ENCODE measurements at places on chromosomes 5 and 9. TPM values are rescaled to one million over a fixed set of nuclear protein-coding genes. Genes with fewer than 3 reads are reported as not detected.

The CCL27 gene
- not detected for total RNA-seq

- H3K27ac ChIP-seq: no peak overlapping the region
- no peak for DNase-seq
- no peaks in the 10 kb centered on the region for H3K36me3 ChIP-seq
- H3K4me1 ChIP-seq: no peaks in the 10 kb centered on the region
Observed at GRCh38 chr5:142474431-142475094, 149.7 kb upstream of the SPRY4 start.

DNA sequence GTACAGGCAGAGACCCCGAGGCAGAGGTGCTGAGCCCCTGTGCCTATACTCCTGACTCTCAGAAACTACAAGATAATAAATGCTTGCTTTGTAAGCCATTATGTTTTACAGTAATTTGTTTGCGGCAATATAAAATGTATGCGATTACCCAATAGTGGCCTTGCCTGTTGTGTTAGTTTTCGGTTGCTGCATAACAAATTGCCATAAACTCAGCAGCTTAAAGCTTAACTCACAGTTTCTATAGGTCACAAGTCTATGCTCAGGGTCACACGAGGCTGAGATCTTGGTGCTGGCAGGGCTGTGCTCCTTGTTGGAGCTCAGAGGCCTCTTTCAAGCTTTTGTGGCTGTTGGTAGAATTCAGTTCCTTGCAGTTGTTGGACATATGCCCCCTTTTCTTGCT lies 114.8 kb downstream of the COL23A1 start:
- H3K27me3 ChIP-seq: no peaks in the 10 kb centered on the region
- H3K36me3 ChIP-seq: no peaks in the 10 kb centered on the region
- no peak overlapping the region for H3K27ac ChIP-seq
- H3K4me3 ChIP-seq: no peak overlapping the region
- no peak for DNase-seq

GRCh38 chr9:127567730-127568617 lies 44.1 kb upstream of the STXBP1 start:
- peak overlapping the region; percentile 74 for H3K4me3 ChIP-seq
- H3K36me3 ChIP-seq: no peaks in the 10 kb centered on the region
- peak overlapping the region; percentile 84 for H3K27ac ChIP-seq
- no peaks in the 10 kb centered on the region for H3K27me3 ChIP-seq
- peaks cover 73% of the 10 kb centered on the region for H3K4me1 ChIP-seq

DNA sequence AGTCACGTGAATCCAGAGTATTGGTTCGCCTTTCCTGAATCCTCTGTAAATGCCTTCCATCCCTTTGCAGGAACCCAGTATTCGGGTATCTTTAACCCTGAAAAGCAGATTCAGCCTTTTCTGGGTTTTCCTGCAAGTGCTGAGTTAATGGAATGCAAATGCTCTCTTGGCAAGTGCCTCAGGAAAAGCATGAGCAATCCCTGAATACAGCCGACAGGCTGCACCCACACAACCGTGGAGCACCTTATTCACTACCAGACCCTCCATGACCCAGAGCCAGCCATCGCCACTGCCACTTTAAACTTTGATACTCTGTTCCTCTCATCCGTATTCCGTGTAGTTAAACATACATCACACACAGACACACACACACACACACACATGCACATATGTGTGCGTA lies 54.4 kb downstream of the ZNF622 start:
- H3K36me3 ChIP-seq: no peaks in the 10 kb centered on the region
- H3K27me3 ChIP-seq: no peaks in the 10 kb centered on the region
- H3K4me3 ChIP-seq: no peak overlapping the region
- H3K27ac ChIP-seq: no peak overlapping the region
- H3K4me1 ChIP-seq: no peaks in the 10 kb centered on the region

DNA sequence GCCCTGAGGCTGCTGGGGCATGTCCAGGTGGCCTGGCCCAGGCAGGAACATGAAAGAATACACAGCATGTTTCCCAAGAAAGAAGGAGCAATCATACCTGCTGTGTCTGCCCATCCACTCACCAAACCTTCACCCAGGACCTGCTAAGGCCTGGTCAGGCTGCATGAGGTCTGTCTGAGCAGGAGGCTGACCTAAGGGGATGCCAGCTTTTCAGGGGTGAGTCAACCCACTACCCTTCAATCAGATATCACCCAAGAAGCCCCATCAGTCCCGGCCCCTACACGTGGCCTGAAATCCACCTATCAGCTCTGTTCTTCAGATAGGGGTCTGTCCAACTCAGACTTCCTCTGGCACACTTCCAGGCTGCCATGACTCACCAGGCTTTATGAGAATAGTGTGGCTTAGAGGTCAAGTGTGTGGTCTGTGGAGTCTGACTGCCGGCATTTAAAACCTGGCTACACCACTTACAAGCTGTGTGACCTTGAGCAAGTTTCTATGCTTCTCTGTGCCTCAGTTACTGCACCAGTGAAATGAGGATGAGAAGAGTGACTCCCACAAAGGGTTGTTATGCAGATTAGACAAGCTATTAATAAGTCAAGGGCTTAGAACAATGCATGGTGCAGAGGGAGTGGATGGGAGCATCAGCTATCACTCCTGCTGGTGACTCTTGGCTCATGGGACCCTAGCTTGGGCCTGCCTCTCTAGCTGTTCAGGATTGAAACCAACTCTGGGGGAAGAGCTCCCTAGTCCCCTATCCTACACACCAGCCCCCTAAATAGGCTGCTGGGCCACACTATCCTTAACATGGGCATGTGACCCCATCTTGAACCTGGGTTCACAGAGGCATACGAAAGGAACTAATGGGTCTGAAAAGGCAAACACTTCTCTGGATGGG lies 130.3 kb downstream of the PAX5 start:
- peaks cover 80% of the 10 kb centered on the region for H3K36me3 ChIP-seq
- H3K4me1 ChIP-seq: no peaks in the 10 kb centered on the region
- DNase-seq: no peak
- no peak overlapping the region for H3K27ac ChIP-seq
- no peak overlapping the region for H3K4me3 ChIP-seq

GRCh38 chr5:3615217-3615616 lies 19.6 kb downstream of the IRX1 start:
- H3K36me3 ChIP-seq: no peaks in the 10 kb centered on the region
- H3K27ac ChIP-seq: no peak overlapping the region
- no peaks in the 10 kb centered on the region for H3K4me1 ChIP-seq
- H3K4me3 ChIP-seq: no peak overlapping the region
- DNase-seq: no peak
